Stimulated activated CD8-positive, alpha-beta memory T cell treated with anti-CD3 and anti-CD28 coated beads, Interleukin-15, amount 100 ng/mL, for 24 hours (primary cell): ENCODE measurements at places on chromosomes 6 and 20.

DNA sequence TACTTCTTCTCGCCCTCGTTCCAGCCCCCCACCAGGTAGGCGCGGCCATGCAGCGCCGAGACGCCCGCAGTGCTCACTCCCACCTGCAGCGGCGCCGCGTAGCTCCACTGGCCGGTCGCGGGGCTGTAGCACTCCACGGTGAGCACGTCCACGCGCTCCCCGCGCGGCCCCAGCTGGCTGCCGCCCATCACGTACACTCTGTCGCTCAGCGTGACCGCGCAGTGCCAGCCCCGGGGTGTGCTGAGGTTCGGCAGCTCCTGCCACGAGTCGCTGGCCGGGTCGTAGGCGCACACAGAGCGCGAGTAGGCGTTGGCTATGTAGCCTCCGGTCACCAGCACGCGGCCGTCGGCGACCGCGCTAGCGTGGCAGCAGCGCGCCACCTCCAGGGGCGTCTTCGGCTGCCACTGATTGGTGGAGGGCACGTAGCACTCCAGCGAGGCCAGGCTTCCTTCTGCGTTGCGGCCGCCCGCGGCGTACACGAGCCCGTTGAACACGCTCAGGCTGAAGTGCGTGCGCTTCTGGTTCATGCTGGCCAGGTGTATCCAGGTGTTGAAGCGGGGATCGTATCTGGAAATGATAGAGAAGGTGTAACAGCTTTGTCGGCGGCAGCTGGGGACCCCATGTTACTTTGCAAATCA lies 13.7 kb downstream of the KLHL31 start:
- DNase-seq = peak; percentile 45

- no peak for DNase-seq
These were observed 60.7 kb downstream of the DTNBP1 start for GRCh38 chr6:15602154-15602553.

DNA sequence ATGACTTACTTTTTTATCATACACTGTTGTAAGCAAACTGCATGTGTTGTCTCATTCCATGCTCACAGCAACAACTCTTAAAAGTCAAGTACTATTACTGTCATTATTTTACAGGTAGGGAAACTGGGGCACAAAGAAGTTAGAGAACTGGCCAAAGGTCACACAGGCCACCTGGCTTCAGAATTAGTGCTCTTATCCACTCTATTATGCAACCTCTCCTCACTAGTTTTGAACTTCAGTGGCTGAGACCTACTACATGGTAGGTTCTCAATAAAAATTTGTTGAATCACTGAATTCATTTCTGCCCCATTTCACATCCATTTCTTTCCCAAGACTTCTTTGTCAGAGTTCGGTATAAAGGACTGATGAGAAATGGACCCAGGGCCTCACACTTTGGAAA lies 2.3 kb upstream of the BTN3A3 start:
- DNase-seq = no peak

DNA sequence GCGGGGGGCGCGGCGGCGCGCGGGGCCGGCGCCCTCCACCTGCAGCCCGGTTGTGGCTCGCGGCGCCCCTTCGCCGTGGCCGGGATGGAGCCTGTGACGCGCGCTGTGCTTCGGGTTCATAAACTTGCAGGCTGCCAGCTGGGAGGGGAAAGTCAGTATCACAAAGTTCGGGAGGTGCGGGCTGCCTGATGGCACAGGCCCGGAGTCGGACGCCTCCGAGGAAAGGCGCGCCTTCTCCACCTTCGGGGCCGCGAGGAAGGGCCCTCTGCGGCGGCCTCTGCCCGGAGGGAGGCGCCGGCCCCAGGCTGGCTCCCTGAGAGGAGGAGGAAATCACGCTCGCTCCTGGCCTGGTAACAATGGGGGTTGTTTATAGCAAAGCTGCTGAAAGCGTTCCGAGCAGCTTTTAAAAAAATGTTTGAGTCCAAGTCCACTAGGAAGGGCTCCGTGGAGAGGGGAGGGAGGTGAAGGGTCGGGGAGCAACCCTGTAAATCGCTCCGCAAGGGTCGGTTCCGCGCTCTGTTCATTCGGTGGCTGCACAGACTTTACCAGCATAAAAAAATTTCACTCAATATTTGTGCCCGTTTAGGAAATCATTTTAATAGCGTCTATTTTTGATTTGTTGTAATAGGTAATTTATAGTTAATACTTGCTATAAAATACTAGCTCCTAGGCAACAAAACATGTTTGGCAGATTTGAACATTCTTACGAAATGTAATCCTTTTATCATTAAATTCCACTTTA lies 1.0 kb downstream of the AFDN start:
- DNase-seq = no peak

GRCh38 chr6:129981598-129981997 lies 36.8 kb upstream of the L3MBTL3 start:
- no peak for DNase-seq

- no peak for DNase-seq
These were observed 23.2 kb downstream of the MAS1 start for GRCh38 chr6:159913862-159914564.

- DNase-seq = no peak
These were observed 55.2 kb downstream of the YTHDF1 start for GRCh38 chr20:63160641-63161175.

- DNase-seq = no peak
These were observed 2.6 kb upstream of the HLA-B start for GRCh38 chr6:31359581-31359980.

DNA sequence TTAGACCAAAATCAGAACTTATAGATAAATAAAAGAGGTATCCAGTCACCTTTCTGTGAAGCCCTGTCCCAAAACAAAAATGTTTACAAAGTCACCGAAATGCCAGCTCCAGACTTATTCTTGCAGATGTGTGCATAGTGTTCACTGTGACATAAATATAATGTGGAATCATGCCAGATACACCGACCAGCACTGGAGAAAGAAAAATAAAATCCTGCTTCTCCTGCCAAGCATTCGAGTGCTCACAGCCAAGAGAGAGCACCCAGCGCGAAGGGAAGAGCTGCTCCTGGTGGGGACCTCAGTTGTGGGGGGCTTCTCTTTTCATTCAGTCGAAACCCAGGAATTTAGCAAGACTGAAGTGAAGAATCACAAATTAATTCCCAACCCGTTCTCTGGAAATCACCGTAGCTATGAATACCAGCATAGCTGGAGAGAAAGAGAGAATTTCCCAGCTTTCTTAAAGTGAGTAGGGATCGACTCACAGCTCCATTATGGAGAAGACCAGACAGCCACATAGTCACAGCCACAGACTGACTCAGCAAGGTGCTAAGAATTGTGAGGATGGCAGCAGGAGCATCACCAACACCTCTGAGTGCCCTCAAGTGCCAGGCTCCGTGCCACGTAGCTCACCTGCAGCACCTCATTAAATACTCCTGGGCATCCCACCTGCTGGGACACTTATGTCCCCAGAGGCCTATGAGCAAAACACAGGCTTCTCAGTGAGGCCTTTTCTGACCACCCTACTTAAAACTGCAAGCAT lies 33.2 kb downstream of the BFSP1 start:
- DNase-seq = no peak
